ENCODE measurements at places on chromosomes 2 and 18. TPM values are rescaled to one million over a fixed set of nuclear protein-coding genes. Genes with fewer than 3 reads are reported as not detected.

GRCh38 chr2:167783261-167784083 is 463.9 kb downstream of the STK39 start:
- DNase-seq: peak; percentile 60

GRCh38 chr2:195342061-195342460 is 315.0 kb upstream of the SLC39A10 start:
- DNase-seq: no peak

GRCh38 chr2:239275847-239276831 is 124.7 kb downstream of the HDAC4 start:
- DNase-seq: no peak

- DNase-seq: no peak
Observed at GRCh38 chr2:157259960-157260359, 2.5 kb downstream of the GALNT5 start.

GRCh38 chr2:113211226-113212105 is 37.7 kb downstream of the PSD4 start:
- DNase-seq: peak; percentile 74

DNA sequence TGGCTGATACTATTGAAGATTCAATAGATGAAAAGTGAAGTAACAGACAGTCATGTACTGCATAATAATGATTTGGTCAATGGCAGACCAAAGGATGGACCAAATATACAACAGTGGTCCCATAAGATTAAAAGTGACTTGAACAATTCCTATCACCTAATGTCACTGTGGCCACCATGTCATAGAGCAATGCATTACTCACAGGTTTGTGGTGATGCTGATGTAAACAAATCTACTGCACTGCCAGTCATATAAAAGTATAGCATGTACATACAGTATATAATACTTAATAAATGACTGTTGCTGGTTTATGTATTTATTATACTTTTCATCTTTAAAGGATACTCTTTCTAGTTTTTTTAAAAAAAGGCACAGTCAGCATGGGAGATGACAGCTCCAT is 99.9 kb downstream of the USP34 start:
- DNase-seq: no peak

GRCh38 chr2:69893684-69894551 is at the start of gene SNRNP27:
SNRNP27 (plus strand) TSS chr2:69893956; CDS start chr2:69893985, 29 bp downstream.
- DNase-seq: peak; percentile 71

GRCh38 chr2:20479835-20480234 is 33.0 kb downstream of the RHOB start:
- no peak for DNase-seq

GRCh38 chr2:203893401-203893800 is 25.8 kb downstream of the CTLA4 start:
- DNase-seq: peak; percentile 50

- DNase-seq: no peak
Observed at GRCh38 chr18:50820901-50821520, 1.2 kb upstream of the MRO start.

DNA sequence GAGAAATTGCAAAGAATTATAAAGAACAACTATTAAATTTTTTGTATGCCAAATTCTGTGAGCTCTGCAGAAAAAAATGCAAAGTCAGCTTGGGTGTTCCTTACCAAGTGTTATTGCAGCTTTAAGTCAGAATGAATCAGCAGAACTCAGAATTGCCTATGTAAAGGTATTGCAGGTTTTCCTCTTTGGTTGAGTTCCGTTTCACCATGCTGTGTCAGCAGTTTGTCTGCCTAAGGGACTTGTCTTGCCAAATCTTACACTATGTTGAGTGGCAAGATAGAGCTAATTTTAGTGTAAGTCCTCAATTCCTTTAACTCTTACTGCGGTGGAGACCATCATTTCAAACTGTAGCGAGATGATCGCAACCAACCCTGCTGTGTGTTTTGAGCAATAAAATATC is 38.8 kb downstream of the ADAM23 start:
- DNase-seq: no peak

- DNase-seq: peak; percentile 97
Observed at GRCh38 chr2:67917332-67918054, 145.3 kb downstream of the C1D start.

DNA sequence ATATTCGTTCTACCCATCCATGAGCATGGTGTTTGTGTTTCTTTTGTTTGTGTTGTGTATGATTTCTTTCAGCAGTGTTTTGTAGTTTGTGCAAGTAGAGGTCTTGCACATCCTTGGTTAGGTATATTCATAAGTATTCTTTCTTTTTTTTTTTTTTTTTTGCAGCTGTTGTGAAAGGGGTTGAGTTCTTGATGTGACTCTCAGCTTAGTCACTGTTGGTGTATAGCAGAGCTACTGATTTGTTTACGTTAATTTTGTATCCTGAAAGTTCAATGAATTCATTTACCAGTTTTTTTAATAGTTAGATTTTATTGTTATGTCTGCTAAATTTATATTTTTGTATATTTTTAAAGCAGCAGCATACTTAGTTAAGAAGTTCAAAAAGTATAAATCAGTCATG is 834.4 kb upstream of the NRXN1 start:
- peak; percentile 50 for DNase-seq

DNA sequence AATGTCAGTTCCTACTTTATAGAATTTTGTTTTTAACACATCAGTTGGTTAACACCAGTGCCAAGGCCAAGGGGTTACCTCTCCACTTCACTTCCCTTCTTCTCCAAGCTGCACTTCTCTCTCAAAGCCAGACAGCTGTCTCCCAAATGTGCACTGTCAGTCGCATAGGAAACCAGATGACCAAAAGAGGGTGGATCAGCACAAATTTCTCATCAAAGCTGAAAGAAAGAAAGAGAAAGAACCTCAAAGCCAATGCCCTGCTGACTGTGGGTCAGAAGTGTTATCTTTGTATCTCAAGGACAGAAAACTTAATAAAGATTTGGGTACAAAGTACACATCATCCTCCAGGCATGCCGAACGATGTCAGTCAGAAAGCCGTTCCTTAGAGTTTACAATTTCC is 32.2 kb downstream of the SPATS2L start:
- DNase-seq: no peak

DNA sequence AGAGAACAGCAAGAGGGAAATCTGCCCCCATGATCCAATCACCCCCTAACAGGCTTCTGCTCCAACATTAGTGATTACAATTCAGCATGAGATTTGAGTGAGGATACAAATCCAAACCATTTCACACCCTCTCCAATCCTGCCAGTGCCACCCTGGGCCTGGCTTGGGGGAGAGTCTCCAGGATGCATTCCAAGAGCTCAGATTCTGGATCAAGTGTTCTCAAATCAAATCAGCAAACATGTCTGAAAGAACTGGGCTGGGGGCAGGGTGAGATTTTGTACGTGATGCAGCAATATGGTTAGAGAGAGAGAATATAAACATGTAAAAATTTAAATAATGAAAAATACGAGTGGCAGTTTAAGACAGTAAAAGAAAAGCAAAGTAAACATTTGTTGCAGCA is 2100.9 kb upstream of the CELF4 start:
- DNase-seq: no peak

DNA sequence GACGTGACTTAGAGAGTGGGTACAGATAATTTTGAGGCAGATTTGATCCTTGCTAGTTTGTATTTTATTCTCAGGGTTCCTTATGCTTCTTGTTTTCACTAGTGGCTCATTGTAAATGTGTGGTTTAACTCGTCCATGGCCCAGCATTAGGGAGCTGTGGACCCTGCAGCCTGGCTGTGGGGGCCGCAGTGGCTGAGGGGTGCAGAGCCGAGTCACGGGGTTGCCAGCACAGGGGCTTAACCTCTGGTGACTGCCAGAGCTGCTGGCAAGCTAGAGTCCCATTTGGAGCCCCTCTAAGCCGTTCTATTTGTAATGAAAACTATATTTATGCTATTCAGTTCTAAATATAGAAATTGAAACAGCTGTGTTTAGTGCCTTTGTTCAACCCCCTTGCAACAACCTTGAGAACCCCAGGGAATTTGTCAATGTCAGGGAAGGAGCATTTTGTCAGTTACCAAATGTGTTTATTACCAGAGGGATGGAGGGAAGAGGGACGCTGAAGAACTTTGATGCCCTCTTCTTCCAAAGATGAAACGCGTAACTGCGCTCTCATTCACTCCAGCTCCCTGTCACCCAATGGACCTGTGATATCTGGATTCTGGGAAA is 269.9 kb downstream of the MYT1L start:
- DNase-seq: no peak

The TRMT61B gene
- 21.3 TPM for total RNA-seq

The HOXD4 gene
- total RNA-seq: not detected

The TXNDC2 gene
- not detected for total RNA-seq

The ADAM23 gene
- total RNA-seq: 3.6 TPM

The UCN gene
- total RNA-seq: 9.3 TPM

The ASB18 gene
- not detected for total RNA-seq

The CYP27A1 gene
- not detected for total RNA-seq

The PSMA8 gene
- not detected for total RNA-seq
